Stimulated activated CD4-positive, alpha-beta T cell treated with anti-CD3 and anti-CD28 coated beads, TNF-alpha, amount 100 ng/mL, for 1 hour (primary cell): ENCODE measurements at places on chromosomes 12 and 14.

DNA sequence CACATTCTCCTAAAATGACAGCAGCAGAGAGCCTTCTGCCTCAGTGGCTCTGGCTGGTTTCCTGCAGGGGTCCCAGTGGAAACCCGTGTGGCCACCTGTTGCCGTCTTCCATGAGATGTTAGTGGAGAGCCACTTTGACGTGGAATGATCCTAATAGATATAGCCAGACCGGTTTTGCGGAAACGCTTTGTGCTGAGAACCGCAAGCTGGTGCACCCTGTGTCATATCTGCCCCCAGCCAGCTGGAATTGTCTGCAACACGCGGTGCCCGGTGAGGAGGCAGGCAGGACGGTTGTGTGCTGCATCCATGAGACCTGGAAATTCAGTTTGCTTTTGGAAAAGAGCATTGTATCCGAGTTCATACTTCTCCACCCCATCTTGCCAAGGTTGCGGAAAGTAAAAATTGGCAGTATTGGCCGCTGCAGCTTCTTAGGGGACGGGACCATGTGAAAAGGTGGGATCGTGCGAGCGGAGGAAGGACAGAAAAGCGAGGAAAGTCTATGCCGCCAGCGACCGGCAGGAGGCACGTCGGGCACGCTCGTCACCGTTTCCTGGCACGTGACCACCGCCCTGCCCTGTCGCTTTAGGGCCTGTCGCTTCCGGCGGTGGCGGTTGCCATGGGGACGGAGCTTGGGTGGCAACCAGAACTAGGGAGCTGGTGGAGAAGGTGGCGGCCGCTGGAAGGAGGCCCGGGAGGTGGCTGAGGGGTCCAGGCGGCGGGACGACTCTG lies at the start of gene CFAP251:
Gene CFAP251 (plus strand): TSS at position 643 of the 729 bp plus-strand sequence. CDS start 2,714 bp downstream, outside the sequence.
- DNase-seq: peak; percentile 89

- DNase-seq: no peak
These were observed 12.1 kb upstream of the SLC10A1 start for GRCh38 chr14:69808919-69809808.

- DNase-seq: no peak
These were observed 9.1 kb downstream of the BTBD6 start for GRCh38 chr14:105257464-105257863.

- DNase-seq: no peak
These were observed 9.9 kb downstream of the GPHB5 start for GRCh38 chr14:63308723-63309317.

DNA sequence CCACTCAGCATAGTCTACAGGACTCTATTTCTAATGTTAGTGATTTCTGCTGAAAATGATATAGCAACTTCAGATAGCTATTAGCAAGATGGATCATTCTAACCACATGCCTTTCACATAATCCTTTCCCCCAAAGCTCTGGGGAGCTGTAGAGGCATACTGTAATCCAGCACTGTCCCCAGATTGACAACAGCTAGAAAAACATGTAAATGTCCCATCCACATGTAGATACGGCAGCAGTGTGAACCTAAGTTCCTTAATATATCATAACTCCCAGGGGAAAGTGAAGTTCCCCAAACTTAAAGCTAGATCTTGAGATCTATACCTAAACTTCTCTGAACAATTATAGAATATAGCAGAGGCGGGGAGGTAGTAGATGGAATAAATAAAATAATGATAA lies 14.0 kb downstream of the ZNF664 start:
- no peak for DNase-seq

GRCh38 chr12:40222247-40222646 lies 2.5 kb upstream of the LRRK2 start:
- no peak for DNase-seq

DNA sequence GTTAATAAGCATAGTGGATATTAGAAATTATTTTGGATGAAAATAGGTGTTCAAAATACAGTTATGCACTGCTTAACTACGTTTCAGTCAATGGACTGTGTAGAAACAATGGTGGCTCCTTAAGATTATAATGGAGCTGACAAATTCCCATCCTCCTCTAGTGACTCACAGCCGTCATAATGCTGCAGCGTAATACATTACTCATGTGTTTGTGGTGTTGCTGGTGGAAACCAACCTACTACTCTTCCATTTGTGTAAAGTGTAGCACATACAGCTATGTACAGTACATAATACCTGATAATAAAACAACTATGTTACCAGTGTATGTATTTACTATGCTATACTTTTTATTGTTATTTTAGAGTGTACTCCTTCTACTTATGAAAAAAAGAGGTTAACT lies 111.2 kb upstream of the TMCC3 start:
- no peak for DNase-seq

DNA sequence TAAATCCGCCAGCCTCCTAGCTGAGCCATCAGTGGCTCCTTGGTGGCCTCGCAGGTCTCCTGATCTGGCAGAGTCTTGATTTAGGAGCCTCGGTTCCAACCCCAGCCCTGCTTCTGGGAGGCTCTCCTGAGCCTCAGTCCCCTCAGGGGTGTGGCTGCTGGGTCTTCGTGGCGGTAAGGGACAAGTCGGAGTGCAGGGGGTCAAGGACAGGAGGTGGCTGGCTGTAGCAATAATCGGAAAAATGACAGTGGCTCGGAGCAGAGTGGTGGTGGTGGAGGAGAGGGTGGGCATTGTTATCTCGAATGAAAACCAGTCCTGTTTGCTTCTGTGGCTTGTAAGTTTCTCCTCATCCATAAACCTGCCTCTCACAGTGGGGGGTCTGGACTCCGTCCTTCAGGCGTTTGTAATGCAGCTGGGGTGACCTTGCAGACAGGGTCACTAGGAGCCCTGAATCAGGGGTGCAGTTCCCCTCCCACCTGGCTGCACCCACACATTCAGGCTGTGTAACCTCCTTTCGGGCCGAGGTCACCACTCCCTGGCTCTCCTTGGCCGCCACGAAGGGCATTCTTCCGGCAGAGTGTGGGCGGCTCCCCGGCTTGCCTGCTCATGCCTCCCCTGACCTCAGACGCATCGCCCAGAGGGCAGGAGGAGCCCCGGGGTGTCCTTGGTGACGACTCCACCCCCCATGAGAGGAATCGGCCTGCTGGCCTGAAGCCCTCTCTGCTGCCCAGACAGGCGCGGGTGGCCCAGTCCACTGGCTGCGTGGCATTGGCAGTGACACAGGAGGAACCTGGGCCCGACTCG lies 8.1 kb downstream of the BCL7A start:
- no peak for DNase-seq

DNA sequence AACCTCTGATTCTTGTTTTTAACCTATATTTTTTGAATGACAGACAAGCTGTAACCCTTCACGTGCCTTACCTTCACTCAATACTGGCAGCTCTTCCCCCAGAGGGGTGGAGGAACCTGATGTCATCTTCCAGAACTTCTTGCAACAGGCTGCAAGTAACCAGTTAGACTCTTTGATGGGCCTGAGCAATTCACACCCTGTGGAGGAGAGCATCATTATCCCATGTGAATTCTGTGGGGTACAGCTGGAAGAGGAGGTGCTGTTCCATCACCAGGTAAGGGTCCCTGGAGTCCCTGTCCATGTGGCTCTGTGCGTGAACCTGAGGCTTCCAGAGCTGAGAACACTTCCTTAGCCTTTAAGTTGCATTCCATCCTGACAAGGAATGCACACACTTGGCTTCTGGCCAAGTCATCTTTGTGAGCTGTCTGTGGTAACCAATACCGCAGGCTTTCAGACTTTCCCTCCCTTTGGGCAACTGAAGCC lies 22.7 kb downstream of the TRAFD1 start:
- no peak for DNase-seq

- DNase-seq: no peak
These were observed 570.9 kb downstream of the VRK1 start for GRCh38 chr14:97368049-97368448.

DNA sequence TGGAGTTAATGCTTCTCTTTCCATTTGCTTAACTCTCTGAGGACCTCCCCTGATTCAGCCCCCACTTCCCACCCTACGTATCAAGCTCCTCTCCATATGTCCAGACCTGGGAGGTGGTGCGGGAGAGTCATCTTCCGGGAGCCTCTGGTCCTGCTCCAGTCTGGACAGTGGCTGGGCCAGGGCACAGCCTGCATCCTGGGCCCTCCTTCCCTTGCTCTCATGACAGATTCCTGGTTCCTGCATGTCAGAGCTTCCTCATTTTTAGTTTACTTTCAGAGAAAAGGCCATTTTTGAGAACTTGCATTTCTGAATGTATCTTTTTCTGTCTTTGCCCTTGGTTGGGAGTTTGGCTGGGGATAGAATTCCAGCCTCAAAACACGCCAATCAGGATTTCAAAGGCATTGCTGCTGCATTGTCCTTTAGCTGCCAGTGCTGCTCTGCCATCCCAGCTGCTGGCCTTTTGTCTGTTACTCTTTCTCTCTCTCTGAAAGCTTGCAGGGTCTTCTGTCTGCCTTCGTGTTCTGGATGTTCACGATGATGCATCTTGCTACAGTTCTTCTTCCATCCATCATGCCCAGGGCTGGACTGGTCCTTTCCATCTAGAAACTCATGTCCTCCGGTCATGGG lies 54.7 kb downstream of the SLC6A12 start:
- no peak for DNase-seq

DNA sequence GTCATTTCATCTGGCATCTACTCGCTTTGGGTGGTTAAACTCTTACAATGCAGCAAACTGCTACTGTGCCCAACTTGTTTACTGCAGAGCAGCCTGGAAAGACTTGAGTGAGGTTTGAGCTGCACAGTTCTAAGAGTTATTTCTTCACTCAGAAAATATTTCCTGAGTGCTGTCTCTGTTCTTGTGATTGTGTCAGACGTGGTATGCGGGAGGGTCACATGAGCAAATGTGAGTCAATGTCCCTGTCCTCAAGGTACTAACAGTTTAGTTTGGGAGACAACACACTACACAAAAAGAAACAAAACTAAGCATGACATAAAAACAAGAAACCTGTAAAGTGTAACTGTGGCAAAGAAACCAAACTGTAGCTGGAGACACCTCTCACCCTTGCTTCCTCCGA lies 32.4 kb downstream of the FLVCR2 start:
- DNase-seq: no peak

- no peak for DNase-seq
These were observed 39.9 kb downstream of the GXYLT1 start for GRCh38 chr12:42104784-42105183.

DNA sequence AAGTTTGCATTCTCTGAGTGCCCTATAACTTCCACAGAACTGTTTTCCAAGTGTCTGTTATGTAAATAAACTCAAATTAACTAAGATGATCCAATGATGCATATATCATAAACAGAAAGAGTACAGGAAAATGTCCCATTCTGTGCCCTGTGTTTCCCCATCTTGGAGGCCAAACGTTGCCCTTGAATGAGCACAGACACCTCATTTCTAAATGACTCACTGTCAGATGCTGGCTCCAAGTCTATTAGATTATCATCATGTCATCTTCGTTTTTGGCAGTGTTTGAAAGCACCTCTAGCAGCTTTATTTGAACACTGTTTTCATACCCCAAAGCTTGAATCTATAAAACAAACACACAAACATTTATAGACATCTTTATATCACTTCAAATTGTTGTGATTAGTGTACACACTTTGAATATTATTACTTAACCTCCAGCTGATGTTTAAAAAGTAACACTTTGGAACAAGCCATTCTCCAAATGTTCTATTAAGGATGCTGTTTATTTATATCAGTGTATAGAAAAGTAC lies 424.2 kb downstream of the NOVA1 start:
- no peak for DNase-seq

GRCh38 chr12:80441921-80442320 lies 2.1 kb upstream of the PTPRQ start:
- DNase-seq: no peak

- DNase-seq: no peak
These were observed 449.7 kb downstream of the BTG1 start for GRCh38 chr12:91695964-91696363.

DNA sequence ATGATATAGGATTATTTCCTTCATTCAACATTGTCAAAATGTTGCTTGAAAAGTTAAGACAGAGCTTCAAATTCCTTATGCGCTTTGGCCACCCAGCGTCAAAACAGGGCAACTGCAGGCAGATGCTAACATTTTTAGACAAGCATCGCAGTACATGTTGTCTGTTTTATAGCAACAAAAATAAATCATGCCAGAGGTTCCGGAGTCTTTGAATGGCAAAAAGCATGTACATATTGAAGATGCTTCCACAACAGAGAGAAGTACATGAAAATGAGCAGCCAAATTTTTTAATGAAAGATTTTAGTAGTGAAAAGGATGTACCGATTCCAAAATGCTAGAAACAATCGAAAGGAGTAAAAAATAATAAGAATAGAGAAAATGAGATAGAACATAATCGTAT lies 49.8 kb upstream of the USP15 start:
- peak; percentile 4 for DNase-seq

- no peak for DNase-seq
These were observed 11.8 kb downstream of the BAG5 start for GRCh38 chr14:103550451-103551337.

DNA sequence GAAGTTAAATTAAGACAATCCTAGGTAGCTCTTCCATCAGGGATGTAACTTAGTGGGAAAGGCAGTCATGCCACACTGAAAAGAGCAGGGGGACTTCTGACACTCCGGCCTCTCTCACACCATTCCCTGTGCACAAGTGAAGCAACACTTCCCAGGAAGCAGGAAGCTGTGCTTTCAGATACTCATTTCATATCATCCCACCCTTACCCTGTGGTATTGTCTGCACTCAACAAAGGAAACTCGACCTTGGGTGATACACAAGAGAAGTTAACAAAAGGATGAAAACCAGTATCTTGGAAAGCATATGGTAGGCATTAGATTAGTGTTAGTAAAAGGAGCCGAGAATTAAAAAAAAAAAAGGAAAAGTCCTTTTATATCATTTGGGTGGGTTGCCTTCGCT lies 61.3 kb upstream of the MDM1 start:
- DNase-seq: no peak

DNA sequence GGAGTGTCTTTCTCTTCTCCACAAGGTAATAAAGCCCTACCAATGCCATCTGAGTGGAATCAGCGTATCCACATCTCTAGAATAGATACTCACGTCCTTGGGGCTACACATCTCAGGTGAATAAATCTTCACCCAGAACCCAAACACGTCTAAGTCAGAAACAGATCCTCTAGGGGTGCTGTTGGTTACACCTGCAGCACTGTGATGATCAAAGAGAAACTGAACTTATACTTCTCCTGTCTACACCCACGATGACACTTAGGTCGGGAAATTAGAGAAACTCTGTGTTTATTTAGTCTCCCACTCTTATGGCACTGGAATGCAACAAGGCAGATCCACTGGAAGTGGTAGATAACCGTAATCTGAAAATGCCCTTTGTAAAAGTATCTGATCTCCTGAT lies 46.2 kb downstream of the WIF1 start:
- no peak for DNase-seq

- no peak for DNase-seq
These were observed 8.0 kb downstream of the NAB2 start for GRCh38 chr12:57096748-57097553.
